NCI-H1930 (cell line): ENCODE measurements at places on chromosomes 16 and 17.

GRCh38 chr17:15952048-15952532 lies 7.2 kb downstream of the ADORA2B start:
- DNase-seq, result no peak

DNA sequence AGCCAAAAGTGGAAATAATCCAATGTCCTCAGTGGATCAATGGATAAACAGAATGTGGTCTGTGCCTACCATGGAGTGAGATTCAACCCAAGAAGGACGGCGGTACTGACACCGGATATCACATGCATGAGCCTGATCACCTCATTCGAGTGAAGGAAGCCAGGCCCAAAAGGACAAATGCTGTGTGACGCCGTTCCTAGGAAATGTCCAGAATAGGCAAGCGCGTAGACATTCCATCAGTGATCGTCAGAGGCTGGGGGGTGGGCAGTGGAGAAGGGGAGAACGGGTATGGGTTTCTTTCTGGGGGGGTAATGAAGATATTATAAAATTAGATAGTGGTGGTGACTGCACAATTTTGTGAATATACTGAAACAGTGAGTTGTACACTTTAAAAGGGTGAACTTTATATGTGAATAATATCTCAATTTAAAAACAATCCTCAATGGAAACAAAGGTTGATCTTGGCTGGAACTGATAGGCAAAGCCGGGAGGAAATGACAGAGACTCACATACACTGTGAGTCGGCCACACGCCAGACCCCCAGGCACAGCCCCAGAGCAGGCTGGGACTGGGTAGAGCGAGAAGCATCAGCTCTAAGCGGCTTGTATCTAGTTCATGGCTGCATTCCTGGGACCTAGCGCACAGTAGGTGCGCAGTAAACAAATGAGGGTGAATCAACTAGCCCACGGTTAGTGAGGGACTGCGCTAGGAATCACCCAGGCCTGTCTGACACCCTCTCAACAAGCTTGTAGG lies 3.5 kb downstream of the DBNDD1 start:
- DNase-seq, result no peak

DNA sequence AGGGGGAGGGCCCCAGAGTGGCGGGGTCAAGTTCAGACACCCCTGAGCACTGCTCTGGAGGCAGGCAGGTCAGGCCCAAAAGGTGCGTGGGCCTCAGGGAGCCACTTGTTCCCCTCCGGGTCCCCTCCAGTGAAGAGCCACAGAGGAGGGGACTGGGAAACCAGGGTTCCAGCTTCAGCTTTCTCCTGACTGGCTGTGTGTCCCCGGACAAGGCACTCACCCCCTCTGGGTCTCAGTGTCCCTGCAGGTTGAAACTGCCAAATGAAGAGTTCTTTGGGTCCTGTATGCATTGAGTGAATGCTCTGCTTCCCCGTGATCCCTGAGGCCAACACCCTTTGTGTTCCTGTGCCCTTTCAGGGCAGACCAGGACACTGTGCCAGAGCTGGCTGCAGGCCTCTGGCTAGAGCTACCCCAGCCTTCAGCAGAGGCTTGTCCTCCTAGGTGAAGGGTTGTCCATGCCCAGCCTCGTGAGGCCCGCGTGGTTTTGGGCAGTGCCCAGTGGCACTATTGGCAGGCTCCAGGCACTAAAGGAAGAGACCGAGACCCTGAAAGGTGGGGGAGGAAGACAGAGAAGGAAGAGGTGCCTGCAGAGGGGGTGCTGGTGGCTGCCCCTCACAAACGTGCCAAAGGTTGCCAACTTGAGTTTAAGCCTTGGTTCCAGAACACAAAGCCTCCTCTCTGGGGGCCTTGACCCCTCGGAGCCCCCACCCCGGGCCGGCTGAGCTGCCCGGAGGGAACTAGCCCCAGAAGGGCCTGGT lies 13.3 kb upstream of the WNT3 start:
- no peak for DNase-seq

GRCh38 chr17:60327901-60328273 lies 64.0 kb downstream of the USP32 start:
- no peak for DNase-seq

- DNase-seq, result no peak
These were observed 127.1 kb downstream of the MAF start for GRCh38 chr16:79473456-79473855.

GRCh38 chr16:4049031-4049430 lies 67.2 kb downstream of the ADCY9 start:
- DNase-seq, result no peak

- DNase-seq, result no peak
These were observed 1.0 kb downstream of the LYRM1 start for GRCh38 chr16:20901436-20902112.
